ENCODE measurements at places on chromosomes 3 and 15.

DNA sequence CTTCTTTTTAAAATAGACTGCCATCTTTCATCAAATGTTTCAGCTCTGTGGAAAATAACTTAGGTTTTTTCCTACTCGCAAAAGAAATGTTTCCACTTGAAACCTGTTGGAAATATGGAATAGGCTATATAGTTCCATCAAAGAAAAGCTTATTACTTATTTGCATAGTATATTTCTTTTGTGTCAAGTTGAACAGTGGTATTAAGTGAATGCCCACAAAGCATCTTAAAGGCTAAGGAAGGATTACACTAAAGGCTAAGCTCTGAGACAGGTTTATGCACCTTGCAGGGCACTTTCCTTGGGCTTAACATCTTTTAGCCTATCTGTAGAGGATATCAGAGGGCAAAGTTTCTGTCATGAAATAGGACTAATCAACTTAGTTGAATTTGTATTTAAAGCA lies at the start of gene SAMD7:
Gene SAMD7 (plus strand): TSS at position 301 of the 400 bp plus-strand sequence. CDS start 7,927 bp downstream, outside the sequence.
- no peak for DNase-seq

DNA sequence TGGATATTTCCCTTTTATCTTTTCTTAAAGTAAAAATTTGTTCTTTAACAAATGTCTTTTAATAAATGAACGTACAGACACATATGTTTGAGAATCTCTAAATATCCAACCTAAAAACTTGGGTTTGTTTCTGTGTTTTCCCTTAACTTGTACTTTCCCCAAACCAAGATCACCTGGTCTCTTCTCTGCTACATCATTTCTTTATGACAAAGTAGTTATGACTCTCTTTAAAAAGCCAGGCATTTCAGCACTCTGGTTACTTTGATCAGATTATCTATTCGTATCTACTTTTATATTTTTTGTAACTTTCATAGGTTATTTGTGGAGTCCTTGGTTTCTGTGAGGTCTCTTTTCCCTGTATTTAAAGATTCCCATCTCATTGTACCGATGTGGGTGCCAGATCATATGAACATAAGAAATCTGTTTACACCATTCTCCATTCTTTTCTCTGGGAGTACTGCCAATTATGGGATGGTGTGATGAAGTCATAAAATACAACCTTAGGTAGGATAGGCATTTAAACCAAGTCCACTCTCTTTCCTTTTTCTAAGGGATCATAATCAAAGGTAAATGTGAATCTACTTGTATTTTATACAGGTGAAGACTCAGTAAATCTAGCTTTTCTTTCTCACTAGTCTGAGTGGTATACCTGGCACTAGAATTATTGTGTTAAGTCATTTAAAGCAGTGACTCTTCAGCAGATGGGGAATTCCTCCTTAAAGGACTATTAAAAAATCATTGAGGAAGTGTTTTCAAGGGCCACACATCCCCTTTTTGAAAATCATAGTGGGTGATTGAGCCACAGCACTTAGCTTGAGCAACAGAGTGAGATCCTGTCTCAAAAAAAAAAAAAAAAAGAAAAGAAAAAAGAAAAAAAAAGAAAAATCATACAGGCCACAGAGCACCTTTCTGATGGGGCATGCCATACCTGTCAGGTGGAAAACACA lies 12.4 kb upstream of the NFKBIZ start:
- no peak for DNase-seq

DNA sequence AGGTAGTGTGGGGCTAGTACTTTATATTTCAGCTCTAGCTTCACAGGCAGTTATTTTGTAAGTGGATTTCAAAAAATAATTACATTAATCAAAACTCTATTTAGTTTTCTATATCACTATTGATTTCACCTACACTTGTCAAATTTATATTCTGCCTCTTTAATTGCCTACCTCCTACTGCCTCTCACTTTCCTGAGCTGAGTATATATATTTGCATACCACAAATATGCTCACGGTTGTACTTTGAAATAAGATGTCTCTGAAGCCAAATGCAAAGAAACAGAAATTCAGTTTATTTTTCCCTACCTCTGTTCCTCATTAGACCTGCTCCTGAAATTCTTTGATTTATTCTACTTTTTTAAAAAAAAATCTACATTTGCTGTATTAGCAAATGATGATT lies 309.3 kb upstream of the TGFBR2 start:
- DNase-seq, result no peak

- no peak for DNase-seq
Observed at GRCh38 chr15:98213346-98213979, 253.0 kb downstream of the ARRDC4 start.

GRCh38 chr3:190053919-190054672 lies 66.6 kb downstream of the P3H2 start:
- peak; percentile 69 for DNase-seq

GRCh38 chr15:90823455-90823974 lies 44.9 kb upstream of the FURIN start:
- no peak for DNase-seq

- DNase-seq, result no peak
Observed at GRCh38 chr3:123329636-123330340, 119.1 kb downstream of the ADCY5 start.

DNA sequence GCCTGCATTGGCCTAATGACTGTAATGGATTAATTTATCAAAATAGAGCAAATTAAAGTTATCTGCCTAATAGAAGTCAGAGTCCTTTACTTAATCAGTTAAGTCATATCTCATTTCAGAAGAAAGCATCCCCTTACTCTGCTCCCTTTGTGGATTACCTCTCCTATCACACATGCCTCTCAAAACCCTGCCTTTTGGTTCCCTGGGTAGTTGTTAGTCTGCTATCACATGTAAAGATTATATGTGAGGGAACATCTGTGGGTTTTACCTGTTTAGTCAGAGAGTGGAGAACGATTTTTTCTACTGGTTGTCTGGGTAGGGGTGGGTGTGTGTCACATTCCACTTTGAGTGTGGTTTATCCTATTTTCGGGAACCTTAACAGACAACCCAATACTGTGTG lies 16.4 kb downstream of the UBE2E2 start:
- DNase-seq, result no peak

GRCh38 chr3:156633335-156633734 lies 41.1 kb upstream of the TIPARP start:
- DNase-seq, result peak; percentile 45

DNA sequence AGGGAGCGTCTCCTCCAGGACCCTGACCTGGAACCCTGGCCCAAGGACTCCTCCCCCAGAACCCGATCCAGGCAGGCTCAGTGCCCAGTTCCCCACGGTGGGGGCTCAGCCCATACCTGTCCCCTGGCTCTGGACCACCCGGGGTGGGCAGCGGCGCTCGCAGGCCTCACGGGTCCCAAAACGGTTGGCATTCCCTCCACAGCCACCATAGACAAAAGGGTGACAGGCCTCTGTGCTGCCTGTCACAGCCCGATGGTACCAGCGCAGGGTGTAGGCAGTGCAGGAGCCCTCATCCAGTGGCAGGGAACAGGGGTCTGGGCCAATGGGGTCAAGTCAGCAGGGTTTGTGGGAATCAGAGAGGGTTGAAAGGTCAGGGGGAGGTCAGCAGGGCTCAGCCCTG lies 1.1 kb upstream of the UCN2 start:
- no peak for DNase-seq

Data from muscle of back (tissue), 13 donors.